Left renal pelvis (tissue), 4 donors: ENCODE measurements at places on chromosomes 5 and 9.

DNA sequence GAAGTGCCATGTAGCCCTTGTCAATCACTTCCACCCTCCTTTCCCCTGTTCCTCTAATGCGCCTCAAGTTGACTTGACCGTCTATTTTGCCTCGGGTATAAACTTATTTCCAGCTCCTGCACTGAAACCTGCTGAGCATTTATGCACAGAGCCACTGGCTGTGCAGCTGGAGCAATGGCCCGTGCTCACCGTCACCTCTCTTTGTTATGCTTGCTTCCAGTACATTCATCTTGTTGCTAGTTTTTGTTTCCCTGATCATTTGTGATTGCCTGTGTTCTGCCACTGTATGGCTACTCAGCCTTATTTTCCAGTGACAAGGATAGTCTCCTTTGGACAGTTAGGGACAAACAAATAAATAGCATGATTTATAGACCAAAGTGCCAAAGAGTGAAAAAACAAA lies 183.1 kb upstream of the C9orf72 start:
- DNase-seq = no peak

DNA sequence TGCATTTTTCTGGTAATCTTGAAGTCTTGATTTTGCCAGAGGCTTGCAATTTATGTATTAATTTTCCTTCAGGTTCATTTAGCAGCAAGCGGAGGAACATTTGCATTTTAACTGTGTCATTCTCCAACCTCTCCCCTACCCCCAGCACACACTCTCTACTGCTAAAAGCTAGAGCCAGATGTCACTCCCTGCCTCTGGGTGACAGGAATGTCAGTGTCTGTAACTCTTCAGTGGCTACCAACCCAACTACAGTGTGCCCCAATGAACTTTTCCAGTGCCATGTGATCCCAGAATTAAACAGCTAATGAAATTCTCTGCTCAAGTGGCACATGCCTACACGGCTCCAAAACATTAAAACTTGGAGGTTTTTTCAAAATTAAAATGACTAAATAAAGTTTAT lies 260.3 kb downstream of the GOLPH3 start:
- DNase-seq = no peak

GRCh38 chr5:171313481-171314206 lies 4.6 kb downstream of the TLX3 start:
- no peak for DNase-seq

- no peak for DNase-seq
These were observed 54.3 kb downstream of the SLF1 start for GRCh38 chr5:94672746-94673145.

DNA sequence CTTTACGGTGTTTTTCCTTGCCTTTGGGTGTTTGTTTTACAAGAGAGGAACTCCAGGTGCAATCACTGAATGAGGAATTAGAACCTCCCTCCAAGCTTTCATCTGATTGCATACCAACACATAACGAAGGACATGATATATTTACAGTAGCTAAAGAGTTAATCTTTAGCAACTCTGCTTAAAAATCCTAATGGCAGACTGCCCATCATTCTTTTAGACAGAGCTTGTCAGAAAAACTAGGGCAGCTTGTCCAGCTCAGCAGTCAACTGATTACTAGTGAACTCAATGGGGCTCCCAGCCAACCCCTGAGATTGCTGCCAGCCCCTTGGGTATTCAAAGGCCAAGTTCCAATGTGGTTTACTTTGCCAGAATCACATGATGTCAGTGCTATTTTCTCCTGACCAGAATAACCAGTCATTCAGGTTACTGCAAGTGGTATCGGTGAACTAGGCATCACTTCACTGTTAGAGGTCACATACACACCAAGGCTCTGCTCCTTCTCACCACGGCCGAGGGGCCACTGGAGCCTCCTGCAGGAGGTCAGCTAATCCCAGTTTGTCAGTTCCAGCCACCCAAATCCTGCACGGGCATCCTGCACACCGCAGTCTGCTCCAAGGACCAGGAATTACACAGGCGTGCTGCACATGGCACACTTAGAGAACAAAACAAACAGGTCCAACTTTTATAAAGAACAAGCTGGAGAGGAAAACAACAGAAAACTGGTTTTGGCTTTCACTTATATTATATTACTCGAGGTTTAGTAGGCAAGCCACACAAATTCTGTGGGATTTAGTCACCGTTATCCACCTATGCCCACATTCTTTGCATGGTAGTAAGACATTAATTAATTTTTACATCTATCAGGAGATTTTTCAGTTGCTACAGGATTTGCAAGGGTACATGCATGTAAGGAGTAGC lies 62.5 kb downstream of the NFIB start:
- no peak for DNase-seq

DNA sequence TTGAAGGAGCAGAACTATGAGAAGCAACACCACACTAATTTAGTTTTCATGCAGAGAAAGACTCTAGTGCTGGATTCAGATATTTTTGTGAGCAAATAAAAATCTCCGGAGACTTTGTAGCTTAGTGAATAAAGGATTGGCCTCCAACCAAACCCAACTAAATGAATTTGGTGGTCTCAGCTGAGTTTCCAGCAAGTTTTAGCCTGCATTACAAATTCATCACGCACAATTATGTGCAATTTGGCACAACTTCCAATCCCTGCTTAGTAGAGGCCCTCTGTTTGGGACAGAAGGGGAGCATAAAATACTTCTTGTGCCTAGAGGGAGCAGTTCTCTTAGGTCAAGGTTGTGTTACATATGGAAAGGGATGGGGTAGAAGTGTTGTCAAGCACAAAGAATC lies 112.3 kb upstream of the ADAMTSL1 start:
- no peak for DNase-seq

GRCh38 chr5:63963080-63963735 lies 963 bp upstream of the HTR1A start:
- DNase-seq = peak; percentile 77

GRCh38 chr5:122119205-122119604 lies 10.1 kb upstream of the ZNF474 start:
- no peak for DNase-seq

GRCh38 chr9:135939351-135940265 lies 21.6 kb downstream of the UBAC1 start:
- DNase-seq = no peak

DNA sequence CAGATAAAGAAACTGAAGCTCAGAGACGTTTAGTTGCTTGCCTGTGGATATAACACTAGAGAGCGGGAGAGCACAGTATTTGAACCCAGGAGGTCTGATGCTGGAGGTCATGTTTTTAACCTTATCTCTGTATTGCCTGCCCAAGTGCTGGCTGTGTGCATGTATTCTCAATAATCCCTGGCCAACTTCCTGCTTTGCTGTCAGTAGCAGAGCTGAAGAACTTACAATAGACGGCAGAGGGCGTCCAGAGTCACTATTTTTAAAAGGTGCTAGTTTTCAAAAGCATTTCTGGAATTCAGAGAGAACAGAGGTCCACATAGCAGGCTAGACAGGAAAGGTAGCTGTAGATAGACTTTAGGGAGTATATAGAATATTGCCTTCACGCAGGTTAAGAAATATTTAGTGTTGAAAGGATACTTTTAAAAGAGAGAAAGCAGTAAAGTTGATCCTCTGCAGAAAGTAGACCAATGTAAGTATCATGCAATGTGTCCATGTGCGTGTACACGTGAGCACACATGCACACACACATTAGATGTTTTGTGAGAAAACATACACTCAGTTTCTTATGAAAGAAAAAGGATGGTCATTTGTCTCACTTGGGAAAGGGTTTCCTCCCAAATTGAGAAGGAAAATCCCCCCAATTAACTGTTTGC lies 46.3 kb downstream of the PTCD2 start:
- DNase-seq = peak; percentile 46

DNA sequence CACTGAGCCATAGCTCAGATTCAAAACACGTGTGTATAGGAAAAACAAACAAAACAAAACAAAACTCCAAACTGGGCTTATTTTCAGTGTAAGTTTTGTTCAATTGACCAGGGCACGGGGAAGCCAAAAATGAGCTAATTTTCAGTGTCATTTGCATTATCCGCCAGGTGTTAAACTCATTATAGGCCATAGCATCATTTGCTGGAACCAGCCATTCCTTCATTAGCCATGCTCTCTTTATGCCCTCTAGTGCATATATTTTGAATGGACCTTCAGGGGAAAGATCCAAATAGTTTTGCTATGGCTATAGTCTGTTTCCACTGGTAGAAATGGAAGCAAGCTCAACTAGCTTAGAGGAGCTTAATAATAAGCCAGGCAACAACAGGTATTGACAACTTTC lies 1205.2 kb upstream of the DMAC1 start:
- DNase-seq = no peak

- DNase-seq = no peak
These were observed 195.5 kb downstream of the RGS3 start for GRCh38 chr9:113659039-113659438.

GRCh38 chr5:7714697-7715096 lies 136.2 kb downstream of the CFAP90 start:
- DNase-seq = no peak

DNA sequence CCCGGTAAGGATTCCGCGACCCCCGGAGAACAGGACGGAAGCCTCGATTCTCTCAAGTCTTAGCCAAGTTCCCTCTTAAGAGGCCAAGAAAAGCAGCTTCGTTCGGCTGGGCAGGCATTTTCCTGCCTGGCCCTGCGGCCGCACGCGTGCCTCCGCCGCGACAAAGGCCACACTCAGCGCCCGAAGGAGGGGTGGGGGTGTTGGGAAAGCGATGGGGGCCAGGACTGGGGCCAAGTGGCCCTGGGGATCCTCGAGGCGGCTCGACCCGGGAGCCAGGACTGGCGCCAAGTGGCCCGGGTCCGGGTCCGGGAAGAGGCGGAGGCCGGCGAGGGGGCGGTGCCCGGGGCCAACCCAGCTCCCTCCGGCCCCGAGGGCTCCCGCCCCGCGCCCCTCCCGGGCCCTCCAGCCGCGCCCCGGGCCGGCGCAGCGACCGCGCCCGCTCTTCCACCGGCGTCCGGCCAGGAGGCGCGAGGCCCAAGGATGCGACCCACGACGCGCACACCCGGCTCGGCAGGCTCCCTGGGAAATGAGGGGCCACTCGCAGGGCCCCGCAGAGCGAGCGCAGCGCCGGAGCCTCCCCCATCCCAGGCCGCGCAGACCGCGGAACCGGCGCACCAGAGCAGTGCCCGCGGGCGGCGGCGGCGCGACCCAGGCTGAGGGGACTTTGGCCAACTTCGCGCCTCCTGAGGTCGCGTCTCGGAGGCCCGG lies 756 bp downstream of the VAV2 start:
- DNase-seq = no peak

DNA sequence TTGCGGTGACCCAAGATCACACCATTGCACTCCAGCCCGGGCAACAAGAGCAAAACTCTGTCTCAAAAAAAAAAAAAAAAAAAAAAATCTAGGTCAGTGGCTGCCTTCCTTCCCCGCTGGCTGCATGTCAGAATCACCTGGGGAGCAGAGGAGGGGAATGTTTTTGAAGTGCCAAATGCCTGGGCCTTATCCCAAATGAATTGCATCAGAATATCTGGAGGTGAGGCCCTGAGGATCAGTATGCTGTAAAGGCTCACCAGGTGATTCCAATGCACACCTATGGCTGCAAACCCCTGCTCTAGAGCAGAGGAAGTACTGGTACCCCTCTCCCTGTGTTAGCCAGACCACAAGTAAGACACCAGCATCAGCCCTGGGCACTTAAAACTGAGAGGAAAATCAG lies 44.7 kb upstream of the GABRP start:
- no peak for DNase-seq

GRCh38 chr9:109379513-109379912 lies 58.7 kb upstream of the EPB41L4B start:
- no peak for DNase-seq

DNA sequence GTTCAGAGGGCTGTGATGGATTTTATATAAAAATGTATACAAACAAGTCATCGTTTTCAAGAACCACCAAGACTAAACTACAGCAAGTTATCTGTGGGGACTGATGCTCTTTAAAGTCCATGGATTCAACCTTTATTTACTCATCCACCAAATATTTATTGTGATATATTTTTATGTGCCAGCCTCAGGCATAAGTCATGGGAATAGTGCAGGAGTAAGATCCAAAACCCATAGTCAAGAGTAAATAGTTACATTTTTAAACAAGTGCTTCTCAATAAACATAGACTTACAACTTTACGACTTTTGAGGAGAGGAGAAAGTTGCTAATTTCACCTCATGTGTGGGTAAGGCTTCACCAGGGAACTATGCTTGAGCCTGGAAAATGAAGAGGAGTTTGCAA lies 24.6 kb downstream of the MACIR start:
- DNase-seq = no peak

DNA sequence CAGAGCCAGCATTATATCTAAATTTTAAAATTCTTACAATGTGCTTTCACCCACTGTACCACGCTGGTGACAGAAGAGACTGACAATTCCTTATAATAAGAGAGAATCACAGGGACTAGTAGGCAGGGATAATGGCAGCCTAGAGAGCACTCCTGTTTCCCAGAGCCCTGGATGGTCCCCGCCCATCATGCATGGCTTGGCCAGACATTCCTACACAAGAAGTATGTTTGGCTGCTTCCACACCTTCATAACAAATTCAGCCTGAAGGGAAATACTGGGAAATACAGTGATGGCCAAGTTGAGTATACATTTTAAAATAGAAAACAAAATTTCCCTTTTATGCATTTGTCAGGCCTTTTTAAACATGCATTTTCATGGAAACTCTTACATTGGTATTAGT lies 193.5 kb upstream of the ELL2 start:
- no peak for DNase-seq

GRCh38 chr5:71832812-71833715 lies 114.0 kb downstream of the CARTPT start:
- DNase-seq = no peak

GRCh38 chr9:71929223-71929622 lies 17.8 kb downstream of the C9orf85 start:
- no peak for DNase-seq

DNA sequence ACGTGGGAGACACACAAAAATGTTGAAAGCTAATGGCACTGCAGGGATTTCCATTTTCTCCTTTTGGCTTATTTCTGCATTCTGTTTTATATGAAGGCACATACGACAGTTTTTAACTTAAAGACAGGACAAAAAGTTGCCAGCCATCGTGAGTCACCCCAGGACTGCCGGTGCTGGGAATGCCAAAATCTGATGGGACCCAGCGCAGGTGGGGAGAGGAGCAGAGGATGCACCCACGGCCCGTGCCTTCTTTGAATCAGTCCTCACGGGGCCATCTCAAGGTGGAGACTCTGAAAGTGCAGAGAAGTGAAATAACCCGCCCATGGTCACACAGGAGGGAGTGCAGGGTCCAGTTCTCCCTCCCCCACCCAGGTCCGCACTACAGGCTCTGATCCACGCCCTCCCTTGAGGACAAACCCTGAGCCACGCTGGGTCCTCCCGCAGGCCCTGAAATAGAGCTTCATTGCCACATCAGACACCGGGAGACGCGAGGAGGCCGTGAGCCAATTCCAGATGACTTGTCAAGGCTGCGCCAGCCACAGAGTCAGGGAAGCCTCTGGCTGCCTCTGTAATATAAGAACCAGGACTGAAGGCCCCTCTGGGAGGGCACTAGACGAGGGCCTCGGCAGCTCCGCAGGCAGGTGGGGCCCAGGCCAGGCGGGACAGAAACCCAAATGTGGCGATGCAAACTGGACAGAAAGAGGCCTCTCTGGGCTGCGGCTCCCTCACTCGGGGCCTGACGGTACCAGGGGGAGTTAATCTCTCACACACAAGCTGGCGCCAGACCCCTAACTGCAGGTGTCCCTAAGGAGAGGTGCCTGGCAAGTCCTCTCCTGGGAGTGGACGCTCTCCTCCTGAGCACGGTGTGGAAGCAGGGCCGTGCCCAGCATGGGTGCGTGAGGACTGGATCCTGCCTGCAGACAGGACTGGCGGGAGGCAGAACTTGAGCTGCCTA lies 22.9 kb downstream of the ADAMTS2 start:
- DNase-seq = no peak
